ENCODE measurements at places on chromosomes 5 and 9.

DNA sequence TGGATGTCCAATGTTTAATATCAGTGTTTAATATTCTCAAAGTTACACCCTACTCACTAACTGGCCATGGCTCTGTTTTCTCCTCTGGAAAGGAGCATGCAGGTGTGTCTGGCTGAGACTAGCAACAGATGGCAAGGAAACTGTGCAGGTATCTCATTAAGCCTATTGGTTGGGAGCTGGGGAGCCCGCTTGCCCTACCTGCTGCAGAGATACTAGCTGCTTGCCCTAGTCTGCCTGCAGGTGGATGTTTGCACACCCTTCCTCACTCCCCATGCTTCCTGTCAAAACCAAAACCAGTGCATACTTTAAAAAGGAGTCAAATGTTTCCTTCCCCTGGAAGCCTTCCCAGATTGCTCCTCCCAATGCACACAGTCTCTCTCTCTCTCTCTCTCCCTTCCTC is 228.3 kb upstream of the RASEF start:
- no peak for DNase-seq

GRCh38 chr5:118596255-118596654 is 392.1 kb downstream of the DTWD2 start:
- DNase-seq, result no peak

DNA sequence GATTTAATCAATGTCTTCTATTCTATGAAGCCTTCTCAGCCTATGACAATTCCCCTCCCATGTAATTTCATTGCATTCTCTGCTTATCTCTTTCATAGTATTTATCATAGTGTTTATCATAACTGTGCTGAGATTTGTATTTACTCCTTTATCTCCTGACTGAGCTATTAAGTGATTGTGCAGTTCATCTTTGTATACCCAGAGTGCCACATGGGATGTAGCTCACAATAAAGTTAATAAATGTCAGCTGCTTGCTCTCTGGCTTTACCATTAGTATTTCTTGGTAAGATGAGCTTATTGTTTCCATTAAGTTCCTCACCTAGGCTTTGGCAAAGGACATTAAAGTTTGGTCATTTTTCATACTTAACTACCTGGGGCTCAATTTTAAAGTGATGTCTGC is 275.1 kb upstream of the MPDZ start:
- DNase-seq, result no peak

GRCh38 chr9:36748322-36748899 is 175.7 kb downstream of the MELK start:
- no peak for DNase-seq

DNA sequence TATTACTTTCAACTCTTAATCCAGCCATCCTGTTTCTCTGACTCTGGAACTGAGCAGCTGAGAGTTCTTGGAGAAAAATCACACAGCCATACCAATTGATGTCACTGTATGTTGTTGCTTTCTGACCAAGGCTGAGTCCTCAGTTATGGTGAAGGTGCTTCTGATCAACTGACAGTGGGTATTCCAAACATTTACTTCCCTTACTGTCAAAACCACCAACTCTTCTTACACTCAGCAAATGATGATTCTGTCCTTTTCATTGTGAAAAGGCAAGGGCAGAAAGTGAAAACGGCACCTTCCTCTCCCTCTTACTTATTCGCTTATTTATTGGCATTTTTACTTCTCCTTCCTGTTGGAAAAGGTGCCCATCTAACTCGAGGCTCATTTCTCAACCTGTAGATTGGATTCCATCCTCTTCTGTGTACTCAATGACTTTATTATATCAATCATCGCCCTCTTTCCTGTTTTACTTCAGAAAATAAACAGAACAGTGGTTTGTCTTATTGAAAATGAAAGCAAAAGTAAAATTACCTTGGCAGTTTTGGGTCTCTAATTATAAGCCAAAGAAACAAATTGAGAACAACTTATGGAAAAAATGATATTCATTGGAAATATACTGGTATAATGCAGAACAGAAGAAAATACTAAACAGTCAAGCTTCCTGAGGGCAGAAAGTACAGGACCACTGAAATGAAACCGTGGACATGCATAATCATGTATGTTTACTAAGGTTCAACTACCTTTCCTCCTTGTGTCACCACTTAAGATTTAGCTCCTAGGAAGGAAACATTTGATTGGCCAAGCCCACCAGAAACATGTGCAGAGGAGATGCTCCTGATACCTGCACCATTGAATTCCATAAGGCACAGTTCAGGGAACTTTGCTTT is 104.5 kb upstream of the CHD1 start:
- no peak for DNase-seq

DNA sequence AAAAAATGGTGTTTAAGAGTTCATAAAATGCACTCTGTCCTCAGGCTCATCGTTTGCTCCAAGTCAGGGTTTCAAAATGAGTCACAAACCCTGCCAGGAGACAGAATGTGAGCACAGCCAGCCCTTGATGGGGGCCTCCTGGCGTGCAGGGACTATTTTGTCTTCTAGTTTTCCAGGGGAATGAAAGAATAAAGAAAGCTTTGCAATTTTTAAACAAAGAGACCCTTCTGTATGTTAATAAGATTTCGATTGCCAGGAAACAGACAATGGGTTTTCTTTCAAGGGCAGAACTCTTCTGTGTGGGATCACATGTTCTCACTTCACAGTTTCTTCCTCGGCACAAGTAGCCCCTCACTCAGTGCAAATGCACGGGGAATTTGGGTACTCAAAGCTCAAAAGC is 121.4 kb upstream of the C6 start:
- no peak for DNase-seq

DNA sequence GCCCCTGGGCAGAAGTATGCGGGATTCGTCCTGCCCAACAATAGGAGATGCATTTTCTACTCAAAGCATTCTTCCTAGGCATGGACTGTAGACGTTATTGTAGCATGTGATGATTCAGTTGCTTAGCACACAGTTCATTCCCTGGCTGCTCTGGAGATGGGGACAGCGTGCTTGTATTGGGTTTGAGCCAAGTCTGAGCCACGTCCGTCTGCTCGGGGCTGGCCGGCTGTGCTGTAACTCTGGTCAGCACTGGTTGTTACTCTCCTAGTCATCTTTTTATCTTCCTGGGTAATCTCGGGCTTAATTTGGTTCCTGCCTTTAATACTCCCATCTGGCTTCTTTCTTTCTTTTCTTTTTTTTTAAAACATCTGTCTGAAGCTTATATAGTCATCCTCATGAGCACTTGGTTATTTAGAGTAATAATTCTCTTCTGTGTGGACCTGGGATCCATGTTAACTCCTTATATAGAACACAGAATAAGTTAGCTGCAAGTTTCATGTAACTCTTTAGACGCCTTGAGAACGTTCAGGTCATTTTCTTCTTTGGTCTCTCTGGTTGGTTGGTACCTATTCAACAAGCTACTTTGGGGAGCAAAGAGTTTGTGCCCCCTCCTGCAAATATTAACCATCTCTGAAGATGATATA is 118.8 kb upstream of the RPS23 start:
- no peak for DNase-seq

GRCh38 chr9:24614070-24614469 is 68.4 kb upstream of the IZUMO3 start:
- DNase-seq, result no peak

DNA sequence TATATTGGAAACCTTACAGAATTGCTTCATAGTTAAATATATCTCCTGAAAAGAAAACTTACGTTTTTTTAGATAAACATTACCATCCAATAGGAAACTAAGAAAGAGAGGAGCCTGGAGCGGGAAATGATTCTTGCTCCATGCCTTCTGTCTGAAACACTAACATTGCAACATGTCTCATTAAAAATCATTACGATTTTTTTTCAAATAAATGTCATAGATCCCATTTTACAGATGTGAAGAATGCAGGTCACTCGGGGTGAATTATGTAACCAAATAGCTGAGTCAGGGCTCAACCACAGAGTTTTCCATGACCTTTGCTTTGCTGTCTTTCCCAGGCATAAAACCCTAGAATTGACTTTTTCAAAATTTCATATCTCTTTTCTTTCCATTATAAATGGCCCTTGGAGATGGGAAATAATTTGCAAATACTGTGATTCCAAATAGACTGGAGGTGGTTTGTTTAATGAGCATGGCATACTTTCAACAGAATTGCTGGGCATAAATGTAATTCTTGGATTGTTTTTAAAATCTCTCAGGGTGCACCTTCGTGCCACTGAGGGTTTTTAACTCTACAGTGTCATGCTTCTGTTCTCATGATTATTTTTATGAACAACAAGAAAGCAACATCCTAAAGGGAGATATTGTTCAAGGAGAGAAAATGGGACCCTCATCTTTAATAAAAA is 302.8 kb downstream of the EBF1 start:
- no peak for DNase-seq

GRCh38 chr5:6478793-6479192 is 30.1 kb downstream of the UBE2QL1 start:
- no peak for DNase-seq

GRCh38 chr9:126853667-126854066 is 6.8 kb upstream of the ZBTB34 start:
- DNase-seq, result no peak

DNA sequence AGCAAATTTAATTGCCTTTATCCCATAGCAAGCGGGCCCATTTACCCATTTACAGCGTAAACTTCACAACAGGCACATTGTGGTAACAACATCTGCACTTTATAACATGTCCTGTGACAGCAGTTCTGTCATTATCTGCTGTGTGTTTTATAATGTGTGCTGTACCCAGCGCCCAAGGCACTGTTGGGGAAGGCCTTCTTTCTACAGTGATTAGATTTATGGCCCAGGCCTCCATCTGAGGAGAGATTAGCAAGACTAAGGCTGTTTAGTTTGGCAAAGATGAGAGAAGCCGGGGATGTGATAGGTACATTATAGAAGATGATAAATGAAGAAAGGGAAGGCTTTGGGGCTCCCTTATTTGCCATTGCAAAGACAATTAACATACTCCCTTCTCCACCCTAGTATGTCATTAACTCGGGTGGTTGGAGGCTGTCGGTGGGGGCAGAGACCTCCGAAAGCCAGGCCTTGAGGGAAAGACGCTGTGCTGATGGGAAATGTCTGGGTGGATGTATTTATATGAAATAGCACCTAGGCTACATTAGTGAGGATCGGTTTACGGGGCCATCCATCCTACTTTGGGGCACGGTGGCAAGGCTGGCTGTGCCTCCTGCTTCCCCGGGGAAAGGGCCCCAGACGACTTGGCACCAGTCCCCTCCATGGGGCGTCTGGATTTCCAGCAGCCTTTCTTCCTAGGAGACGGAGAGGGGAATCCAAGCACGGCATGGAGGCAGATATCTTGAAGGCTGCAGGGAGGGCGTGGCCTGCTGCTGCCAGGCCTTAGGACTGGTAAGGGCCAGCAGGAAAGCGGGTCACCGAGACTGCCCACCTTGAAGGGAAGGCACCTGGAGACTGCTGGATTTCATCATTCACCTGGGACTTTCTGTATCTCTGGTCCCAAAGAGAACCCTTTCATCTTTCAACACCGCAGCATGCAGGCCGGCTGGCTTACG is 64.3 kb upstream of the PTCH1 start:
- DNase-seq, result no peak

DNA sequence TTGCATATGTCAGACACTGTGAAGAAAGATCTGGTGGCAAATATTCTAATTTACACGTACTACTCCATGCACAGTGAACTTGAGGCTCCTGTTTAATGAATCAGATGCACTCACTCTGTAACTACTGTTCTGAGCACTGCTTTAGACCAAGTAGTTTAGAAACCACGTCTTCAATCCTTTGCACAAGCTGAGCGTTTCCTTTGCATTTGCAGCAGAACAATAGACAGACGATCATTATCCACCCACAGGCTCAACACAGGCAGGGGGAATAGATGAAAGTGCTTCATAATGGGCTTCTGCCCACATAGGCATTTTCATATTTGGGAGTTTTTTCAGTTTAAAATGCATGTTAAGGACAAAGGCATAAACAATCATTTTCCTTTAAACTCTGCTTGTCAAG is 423.3 kb upstream of the ADAMTS16 start:
- no peak for DNase-seq

- no peak for DNase-seq
Observed at GRCh38 chr5:139982157-139982974, 60.7 kb downstream of the NRG2 start.

All from NCI-H510A (cell line).